T-helper 17 cell (primary cell): ENCODE measurements at places on chromosomes 5 and 9.

DNA sequence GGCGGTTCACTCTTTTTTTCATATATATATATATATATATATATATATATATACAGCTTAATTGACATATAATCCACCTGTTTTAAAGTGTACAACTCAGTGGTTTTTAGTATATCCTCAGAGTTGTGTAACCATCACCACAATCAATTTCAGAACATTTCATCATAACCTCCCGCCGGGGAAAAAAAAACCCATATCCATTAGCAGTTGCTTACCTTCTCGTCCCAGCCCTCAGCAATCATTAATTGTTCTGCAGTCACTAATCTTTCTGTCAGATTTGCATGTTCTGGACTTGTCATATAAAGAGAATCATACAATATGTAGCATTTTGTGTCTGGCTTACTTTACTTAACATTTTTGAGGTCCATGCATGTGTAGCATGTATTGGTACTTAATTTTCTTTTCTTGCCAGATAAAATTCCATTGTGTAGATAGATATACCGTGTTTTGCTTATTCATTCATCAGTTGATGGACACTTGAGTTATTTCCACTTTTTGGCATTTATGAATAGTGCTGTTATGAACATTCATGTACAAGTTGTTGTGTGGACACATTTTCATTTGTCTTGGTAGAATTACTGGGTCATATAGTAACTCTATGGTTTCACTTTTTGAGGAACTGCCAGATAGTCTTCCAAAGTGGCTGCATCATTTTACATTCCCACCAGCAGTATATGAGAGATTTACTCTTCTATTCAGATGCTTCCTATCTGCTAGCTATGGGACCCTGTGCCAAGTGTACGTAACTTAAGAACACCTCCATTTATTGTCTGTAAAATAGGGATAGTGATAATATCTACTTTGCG lies 3.5 kb upstream of the RNF145 start:
- DNase-seq: no peak

GRCh38 chr5:98397081-98397480 lies 376.4 kb upstream of the RGMB start:
- no peak for DNase-seq

- DNase-seq: no peak
Observed at GRCh38 chr5:149421834-149422233, 42.7 kb upstream of the IL17B start.

DNA sequence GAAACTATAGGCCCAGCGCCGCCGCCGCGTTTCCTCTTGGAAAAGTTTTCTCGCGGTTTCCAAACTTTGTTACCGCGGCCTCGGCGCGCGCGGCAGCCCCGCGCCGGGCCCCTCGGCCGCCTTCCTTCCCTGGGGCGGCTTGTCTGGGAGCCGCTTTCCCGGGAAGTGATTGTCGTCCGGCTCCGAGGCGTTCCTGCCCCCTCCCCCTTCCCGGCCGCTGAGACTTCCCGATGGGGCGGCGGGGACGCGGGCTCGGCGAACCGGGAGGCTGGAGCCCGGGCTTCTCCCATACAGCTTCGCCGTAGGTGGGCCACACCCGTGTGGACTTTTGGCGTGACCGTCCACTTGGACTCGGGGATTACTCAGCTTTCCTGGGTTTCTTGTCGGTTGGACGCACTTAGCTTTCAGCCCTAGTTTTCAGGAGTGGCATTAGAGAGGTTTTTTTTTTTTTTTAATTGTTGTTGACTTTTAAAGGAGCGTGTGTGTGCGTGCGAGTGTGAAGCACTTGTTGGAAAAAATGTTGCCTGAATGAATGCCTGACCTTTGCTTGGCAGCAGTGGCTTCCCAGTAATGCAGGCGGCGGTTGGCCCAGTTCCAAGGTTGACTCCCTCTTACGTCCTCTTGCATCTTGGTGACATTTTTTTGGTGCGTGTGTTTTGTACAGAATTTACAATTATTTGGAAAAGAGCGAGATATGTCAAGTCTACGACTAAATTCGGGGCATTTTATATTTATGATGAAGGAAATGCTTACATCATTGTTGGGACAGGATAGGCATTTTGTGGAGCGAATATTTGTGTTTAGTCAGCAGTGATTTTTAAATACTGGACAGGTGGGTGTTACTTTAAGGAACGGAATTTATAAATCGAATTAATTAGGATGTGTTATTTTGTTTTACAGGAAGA lies 821 bp downstream of the CTNNA1 start:
- no peak for DNase-seq

- DNase-seq: no peak
Observed at GRCh38 chr5:123776761-123777160, 264.8 kb downstream of the CSNK1G3 start.

DNA sequence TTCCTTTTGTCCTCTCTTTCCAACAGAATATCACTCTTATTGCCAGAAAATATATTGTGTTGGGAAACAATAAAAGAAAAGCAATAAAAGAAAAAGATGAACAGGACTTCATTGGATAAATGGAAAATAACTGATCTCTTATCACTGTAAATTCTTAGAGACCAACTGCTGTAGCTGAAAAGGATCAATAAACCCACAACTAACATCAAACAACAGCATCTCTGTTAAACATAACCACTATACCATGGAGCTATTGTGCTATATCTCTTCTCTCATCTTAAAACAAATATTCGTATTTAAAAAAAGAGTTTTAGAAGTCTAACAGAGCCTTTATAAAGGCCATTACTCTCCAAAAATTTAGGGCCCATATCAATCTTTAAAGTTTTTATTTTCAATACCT lies 502.4 kb downstream of the TMEM232 start:
- DNase-seq: no peak

- DNase-seq: no peak
Observed at GRCh38 chr5:131329286-131329560, 65.4 kb downstream of the CDC42SE2 start.

- DNase-seq: no peak
Observed at GRCh38 chr5:172751761-172752510, 19.1 kb downstream of the DUSP1 start.

DNA sequence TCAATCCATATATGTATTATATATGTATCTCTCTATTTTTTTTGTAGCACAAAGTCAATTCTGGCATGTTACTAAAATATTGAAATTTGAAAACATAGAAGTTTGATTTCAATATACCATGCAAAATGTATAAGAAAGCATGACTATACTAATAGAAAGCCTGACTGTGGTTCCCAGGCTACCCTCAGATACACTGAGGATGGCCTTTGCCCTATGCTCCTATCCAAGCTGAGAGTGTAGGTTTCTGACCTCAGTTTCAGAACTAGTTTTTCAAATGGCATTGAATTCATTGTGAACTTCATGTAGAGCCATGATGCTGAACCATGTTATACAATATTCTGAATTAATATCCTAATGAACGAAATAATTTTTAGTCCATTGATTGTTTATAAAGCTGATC lies 220.4 kb upstream of the IZUMO3 start:
- no peak for DNase-seq

- no peak for DNase-seq
Observed at GRCh38 chr5:136115183-136115865, 17.3 kb upstream of the SMAD5 start.

DNA sequence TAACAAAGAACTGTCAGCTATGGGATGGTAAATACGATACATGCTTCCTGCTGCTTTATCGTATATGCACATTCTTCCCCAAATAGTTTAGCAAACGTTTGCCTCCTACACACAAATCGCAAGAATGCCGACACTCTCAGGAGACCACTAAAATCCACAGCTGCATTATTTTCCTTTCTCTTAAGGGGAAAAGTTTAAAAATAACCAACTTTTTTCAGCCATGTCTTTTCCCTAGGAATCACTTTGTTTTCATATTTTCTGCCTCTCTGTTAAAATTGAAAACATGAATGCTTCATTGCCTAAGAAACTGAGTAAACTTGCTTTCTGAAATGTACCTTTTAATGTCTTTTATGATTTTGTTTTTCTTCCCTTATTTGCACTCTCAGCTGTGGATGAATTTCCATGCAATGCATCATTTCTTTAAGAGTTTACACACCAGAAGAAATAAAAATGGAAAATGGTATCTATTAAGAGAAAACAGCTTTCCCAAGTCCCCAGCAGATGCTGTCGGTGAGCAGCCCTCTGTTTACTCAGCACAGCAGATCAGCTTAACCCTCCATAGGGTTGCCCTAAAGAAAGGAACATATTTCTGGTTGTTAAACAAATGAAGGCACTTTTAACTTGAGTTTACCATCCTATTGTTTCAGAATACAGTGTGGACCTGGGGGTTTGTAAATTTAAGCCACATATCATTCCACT lies 66.2 kb downstream of the IZUMO3 start:
- no peak for DNase-seq

DNA sequence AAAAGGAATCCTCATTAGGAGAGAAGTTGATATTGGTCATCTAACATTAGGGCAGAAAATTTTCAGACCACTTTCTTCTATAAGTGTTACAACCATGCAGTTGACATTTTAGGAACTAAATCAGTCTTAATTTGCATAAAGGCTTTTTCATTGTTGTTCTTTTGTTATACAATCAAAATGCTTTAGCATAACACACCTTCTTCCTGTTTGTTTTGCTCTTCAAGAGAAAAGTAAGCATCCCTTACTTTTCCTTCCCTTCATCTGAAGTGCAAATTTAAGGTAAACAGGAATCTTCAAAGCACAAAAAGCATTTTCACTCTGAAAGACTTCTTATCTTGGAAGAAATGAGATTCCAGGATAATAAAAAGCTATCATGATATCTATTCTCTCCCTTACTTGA lies 273.6 kb downstream of the PTPRD start:
- DNase-seq: no peak

- DNase-seq: no peak
Observed at GRCh38 chr5:81169924-81170323, 63.2 kb upstream of the CKMT2 start.

GRCh38 chr9:5834214-5834613 lies 1.3 kb upstream of the ERMP1 start:
- DNase-seq: no peak

DNA sequence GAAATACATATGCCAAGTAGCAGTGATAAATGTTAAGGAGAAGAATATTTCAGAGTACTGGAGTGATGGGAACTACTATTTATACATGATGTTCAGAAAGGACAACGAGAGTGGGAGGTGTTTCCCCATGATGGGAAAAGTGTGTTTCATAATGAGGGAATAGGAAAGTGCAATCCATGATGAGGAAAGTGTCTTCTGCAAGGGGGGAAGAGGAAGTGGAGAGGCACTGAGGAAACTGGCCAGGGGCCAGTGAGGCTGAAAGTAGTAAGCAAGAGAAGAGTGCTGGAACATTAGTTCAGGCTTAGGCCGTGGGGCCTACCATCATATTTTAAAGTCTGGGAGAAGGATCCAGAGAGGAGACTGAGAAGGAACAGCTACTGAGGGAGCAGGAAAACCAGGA lies 327.2 kb downstream of the SLF1 start:
- DNase-seq: no peak

DNA sequence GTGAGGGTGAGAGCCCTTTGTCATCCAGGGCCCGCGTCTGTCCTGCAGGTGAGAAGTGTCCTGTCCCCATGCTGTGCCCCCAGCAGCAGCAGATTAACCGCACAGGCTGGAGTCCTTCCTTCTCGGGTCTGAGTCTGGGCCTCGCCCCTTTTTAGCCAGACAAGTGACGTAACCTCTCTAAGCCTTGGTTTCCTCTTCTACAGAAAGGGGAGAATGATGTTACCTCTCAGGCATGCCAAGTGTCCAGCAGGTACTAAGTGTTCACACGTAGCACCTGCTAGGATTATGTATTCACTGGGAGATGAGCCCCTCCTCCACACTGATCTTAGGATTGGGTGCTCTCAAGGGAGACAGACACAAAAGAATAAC lies 6.9 kb downstream of the NEURL1B start:
- DNase-seq: no peak

DNA sequence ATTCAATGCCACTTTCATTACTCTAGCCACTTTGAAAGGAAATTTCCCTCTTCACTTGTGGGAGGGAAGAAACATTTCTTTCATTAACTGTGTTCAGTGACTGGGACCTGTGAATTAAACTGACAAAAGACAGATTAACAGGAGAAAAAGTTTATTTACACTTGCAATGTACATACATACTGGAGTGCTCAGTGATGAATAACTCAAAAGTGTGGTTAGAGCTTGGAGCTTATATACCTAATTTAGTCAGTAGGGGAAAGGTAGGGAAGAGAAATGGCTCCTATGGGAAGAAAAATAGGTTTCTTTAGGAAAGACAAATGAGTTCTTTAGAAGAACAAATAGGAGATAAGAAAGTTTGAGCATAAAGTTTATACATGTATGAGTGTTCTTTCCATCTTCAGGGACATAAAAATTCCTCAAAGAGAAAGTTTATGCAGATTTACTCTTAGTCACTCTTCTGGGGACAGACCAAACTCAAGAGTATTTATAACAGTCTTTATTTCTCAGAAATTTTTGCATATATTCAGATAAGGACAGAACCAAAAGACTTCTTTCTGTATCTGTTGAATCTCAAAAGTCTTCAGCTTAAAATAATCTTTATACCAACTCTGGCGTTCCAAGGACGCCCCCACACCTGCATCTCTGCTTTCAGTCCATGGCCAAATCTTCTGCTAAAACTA lies 120.0 kb upstream of the RAI14 start:
- DNase-seq: no peak

GRCh38 chr5:171268700-171269620 lies 40.1 kb upstream of the TLX3 start:
- DNase-seq: no peak

DNA sequence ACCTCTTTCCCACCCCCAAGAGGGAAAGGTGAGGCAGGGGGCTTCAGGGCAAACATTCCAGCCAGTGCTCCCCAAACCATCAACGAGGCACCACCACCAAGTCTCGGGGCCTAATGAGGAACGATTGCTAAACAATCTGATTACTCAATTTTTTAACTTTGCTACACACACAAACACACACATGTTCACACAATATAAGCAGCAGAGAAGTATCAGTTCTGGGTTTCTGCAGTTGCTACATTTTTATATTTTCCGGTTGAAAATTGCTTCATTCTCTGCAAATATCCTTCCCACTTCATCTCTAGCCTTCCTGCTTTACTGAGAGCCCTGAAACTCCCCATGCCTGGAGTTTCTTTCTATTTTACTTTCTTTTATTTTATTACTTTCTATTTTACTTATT lies 60.2 kb downstream of the FEM1C start:
- DNase-seq: no peak

GRCh38 chr5:164518067-164518740 lies 1012.8 kb downstream of the MAT2B start:
- DNase-seq: no peak

- no peak for DNase-seq
Observed at GRCh38 chr9:97993000-97993399, 9.9 kb downstream of the ANP32B start.

DNA sequence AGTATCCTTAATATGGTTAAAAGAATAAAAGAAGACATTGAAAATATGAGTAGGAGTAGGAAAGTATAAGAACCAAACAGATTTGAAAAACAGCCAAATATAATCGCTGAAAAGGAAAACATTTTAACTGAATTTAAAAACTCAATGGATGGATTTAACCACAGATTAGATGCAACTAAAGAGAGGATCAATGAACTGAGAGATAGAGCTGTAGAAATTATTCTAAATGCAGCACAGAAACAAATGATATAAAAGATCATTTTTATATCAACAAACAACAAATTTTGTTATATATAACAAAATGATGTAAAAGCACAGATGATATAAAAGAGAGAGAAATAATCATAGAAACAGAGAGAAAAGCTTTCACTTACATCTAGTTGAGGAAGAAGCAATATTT lies 29.3 kb upstream of the COL5A1 start:
- no peak for DNase-seq

- no peak for DNase-seq
Observed at GRCh38 chr5:180120237-180121101, 48.9 kb upstream of the RNF130 start.
